Anterior cingulate cortex (tissue), 58 donors: ENCODE measurements at places on chromosomes 2 and 18.

DNA sequence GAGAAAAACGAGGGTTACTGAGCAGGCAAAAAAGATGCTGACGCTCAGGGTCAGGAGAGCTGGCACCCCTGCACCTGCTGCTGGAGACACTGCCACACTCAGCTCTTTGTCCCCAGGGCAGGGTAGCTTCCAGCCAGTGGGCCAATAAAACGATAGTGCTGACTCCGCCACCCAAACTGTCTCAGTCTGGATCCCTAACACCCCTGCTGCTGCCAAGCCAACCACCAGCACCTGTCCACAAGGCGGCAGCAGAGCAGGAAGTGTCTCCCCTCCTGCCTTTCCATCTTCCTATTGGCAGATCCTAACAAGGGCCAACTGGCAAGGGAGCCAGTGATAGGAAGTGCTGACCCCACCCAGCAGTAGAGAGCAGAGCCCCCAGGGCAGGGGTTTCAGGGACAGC, 531.5 kb upstream of the SALL3 start:
- no peak for DNase-seq

DNA sequence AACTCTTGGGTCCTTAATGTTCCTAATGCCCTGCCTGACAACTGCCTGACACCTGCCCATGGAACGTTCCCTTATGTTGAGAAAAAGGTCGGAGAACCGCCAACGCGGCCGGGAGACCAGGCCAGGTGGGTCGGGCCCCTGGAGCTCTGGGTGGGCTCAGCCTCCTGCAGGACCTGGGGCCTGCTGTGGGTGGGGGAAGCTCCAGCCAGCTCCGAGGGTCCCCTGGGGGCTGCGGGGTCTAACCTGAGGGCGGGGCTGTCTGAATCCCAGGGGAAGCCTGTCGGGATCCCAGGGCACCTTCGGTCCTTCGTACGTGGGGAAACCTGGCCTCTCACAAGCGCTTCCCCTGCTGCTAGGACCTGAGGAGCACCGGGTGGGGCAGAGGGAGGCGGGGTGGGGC, 296.0 kb downstream of the NDUFA10 start:
- DNase-seq = no peak

DNA sequence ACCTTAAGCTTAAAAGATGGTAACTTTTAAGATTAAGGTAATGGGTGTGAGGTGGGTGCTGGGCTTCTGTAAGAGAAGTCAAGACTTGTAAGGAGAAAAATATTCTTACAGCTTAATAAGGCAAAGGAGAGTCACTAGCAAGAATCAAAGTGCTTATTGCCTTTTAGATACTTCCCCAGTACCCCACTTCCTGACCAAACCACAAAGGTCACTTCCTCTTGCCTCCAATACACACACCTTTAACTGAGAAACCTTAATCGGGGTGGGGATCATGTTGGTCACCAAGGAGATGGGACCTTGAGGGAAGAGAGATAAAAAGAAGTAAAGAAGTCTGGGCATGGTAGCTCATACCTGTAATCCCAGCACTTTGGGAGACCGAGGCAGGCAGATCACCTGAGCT, 10.6 kb upstream of the ATG16L1 start:
- DNase-seq = no peak

DNA sequence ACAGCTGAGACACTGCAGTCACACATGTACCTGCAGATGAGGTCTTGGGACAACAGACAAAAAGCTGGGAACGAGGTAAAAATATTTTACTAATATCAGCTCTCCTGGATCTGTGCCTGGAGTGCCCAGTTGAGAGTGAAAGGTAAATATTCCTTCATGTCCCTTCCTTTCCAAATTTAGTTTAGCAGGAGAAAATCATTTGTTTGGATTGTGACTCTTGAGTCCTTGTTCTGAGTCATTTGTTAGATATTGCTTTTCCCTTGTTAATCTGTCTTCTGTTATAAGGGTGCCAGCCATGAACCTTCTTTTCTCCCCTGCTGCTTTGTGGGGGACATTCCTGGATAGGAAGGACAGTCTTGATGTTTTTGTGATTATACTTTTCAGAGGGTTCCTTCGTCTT, 329.2 kb downstream of the DSC3 start:
- no peak for DNase-seq

GRCh38 chr2:229798446-229799155, 84.2 kb upstream of the DNER start:
- no peak for DNase-seq

GRCh38 chr2:172244419-172245130, 141.9 kb upstream of the DLX2 start:
- DNase-seq = no peak

DNA sequence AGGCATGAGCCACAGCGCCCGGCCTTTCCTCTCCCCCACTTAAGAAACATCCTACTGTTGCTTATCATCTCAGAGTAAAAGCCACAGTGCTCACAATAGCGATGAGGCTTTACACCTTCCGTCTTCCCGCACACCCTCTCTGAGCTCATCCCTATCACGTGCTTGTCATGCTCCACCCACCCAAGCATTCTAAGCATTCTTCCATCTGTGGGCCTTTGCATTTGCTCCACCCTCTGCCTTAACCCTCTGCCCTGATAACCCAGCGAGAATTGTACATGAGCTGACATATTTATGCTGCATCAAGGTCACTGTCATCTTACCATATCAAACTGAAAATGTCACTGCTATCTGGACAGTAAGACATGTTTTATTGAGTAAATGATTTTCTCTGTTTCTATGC, 22.6 kb downstream of the FOXI3 start:
- no peak for DNase-seq

- DNase-seq = no peak
Measured at GRCh38 chr2:133657591-133657990, 89.3 kb upstream of the NCKAP5 start.

- DNase-seq = peak; percentile 64
Measured at GRCh38 chr2:48900321-48901014, 144.9 kb upstream of the LHCGR start.

DNA sequence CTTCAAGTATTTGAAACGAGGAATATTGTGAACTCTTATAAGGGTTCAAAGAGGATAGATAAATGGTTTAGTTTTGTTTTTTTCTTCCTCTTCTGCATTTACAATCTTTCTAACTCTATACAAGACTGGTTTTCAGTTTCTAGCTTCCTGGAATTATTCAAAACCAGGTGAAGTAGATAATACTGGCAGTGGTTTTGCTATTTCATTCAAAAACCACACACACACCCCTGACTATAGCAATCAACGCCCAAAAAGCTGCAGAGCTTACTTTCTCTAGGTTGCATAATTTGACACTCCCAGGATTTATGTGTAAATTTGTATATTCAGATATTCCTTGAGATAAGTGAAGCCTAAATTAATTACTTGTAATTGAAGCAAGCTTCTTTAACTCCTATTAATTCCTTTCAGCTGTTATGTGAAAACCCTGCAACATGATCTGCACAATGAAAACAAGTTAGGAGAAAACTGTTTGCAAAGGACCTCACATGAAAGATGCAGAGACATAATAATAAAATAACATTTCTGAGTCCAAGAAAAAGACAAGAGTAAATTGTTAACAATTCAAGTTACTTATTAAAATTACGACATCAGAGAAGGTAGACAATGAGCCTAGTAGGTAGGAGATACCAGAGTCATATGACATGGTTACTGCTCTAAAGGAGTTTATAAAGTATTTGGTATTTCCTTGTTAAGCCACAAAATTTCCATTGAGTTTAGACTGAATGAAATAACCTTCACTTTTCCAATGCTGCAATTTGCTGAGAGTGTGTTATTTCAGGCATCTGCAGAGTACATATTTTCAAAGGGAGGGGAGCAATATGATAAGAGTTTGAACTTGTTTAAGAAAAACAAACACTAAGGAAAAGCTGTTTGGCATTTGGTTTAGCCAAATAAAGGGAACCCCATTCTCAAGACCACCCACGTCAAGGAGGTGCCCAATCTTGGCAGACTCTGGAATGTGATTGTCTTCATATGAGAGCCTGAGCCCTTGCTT, 1.6 kb upstream of the NFE2L2 start:
- DNase-seq = no peak

- DNase-seq = no peak
Measured at GRCh38 chr2:18178736-18179349, 300.4 kb downstream of the KCNS3 start.

GRCh38 chr2:237497009-237497837, 10.2 kb downstream of the MLPH start:
- DNase-seq = no peak

DNA sequence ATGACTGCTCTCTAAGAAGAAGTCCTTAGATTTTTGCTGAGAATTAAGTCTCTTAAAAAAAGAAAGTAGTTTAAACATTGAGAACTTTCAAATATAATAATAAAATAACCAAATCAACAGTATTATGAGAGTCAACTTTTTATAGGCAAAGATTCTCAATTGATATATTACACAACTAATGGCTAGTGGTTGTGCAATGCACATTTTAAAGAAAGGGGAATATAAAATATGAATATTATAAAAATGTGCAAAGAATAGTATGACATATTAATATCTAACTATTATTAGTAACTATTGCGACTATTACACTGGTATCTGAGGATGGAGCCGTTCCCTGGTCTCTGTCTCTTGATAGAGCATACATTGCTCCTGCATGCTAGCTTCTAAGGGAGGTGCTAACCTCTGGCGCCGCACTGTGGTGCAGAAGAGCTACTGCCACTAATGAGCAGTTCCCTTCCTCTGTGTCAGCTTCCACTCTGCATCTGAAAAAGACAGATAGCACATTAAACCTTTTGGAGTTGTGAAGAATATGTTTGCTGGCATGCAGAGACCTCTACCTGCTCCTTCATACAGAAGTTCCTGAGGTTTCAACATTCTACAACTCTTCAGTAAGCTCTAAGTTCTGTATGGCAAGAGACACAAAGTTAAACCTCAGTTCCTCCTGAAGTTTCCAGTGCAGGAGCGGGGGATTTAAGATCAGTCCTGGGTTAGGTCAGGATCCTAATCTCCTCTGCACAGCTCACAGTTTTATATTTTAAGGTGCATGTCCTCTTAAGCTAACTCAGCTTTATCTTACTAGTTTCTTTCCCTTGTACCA, 3.5 kb upstream of the SLC9A2 start:
- DNase-seq = peak; percentile 13

- DNase-seq = peak; percentile 9
Measured at GRCh38 chr2:239927424-239927981, 97.6 kb downstream of the NDUFA10 start.

GRCh38 chr2:7819850-7820249, 862.0 kb upstream of the ID2 start:
- DNase-seq = no peak

DNA sequence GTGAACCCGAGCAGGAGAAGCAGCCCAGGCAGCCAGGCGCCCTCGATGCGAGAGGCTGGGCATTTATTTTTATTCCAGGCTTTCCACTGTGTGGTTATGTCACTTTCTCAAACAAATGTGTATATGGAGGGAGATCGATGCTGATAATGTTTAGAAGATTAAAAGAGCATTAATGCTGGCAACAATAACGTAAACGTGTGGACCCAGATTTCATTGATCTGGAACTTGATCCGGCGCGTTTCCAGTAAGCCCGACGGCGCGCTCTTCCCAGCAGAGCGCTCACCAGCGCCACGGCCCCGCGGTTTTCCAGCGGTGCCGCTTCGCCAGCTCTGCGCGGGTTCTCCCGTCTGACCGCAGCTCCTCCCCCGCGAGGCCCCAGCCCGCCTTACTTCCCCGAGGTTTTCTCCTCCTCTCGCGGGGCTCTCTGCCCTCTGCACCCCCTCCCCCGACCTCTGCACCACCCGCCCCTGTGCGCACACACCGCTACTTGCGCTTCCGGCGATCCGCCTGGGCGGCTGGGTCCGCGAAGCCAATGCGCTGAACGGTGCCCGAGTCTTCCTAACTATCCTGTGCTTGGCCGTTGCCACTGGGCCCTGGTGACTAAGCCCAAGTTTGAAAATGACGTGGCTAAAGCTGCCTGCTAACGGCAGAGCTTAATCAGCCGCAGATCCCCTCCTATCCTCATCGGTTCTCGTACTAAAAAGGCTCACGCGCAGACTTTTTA, 6.1 kb downstream of the ONECUT2 start:
- DNase-seq = no peak

DNA sequence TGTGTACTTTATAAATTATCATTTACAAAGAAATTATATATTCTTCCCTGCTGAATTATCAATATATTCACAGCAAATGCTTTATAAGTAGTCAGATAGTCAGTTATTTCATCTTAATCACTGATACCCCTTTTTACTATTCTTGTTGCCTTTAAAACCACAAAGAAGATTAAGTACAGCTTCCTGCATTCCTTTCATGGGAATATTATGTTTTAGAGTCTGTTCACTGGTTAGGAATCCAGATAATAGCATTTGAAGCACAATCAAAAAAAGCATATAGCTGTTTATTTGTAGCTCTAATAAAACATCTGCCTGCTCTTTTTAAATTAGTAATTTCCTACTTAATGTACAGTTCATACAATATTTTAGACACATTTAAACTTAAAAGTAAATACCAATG, 508.9 kb downstream of the FBXO15 start:
- no peak for DNase-seq

DNA sequence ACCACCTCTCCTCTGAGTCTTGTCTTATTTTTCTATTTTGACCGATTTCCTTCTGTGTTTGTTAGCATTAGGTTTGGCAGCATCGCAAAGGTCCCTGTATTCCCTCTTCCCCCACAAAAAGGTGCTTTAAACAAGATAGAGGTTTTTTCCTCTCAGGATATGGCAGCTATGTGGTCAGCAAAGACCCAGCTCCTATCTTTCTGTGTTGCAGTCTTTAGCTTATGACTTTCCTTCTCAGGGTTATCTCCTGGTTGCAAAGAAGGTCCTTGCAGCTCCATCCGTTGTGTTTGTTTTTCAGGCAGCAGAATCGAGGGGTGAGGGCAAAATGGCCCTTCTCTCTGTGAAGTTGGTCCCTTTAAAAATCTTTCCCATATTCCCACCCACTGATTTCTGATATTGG, 38.4 kb downstream of the GALNT1 start:
- DNase-seq = no peak

DNA sequence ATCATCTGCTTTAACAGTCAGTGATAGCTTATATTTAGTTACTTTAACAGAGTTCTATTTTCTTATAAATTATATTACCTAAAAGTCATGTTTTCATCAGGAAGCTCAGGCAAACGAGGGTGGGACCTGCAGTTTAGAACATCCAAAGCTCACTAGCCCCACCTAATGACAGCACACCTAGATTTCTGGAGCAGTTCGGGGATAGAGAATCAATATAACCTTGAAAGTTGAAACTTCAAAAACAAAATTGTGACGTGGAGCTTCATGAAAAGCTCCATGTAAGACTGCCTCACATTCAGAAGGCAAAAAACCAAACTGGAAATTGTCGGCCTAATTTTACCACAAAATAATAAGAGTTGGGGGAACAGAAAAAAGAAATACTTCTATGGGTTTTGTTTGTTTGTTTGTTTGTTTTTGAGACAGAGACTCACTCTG, 185.9 kb upstream of the CCDC150 start:
- DNase-seq = no peak

GRCh38 chr2:222180619-222181018, 118.2 kb downstream of the PAX3 start:
- DNase-seq = no peak
